ENCODE measurements at places on chromosomes 2 and 18. TPM values are rescaled to one million over a fixed set of nuclear protein-coding genes. Genes with fewer than 3 reads are reported as not detected.

The FKBP7 gene
- total RNA-seq, result 6.1 TPM

The BMP10 gene
- 0.89 TPM for total RNA-seq

The COPS8 gene
- total RNA-seq, result 30.0 TPM

GRCh38 chr2:111695441-111696007, 188.5 kb downstream of the ANAPC1 start:
- DNase-seq, result no peak

GRCh38 chr18:49016648-49017539, 66.1 kb upstream of the SMAD7 start:
- peak; percentile 37 for DNase-seq

The FIGN gene
- total RNA-seq, result 0.02 TPM

DNA sequence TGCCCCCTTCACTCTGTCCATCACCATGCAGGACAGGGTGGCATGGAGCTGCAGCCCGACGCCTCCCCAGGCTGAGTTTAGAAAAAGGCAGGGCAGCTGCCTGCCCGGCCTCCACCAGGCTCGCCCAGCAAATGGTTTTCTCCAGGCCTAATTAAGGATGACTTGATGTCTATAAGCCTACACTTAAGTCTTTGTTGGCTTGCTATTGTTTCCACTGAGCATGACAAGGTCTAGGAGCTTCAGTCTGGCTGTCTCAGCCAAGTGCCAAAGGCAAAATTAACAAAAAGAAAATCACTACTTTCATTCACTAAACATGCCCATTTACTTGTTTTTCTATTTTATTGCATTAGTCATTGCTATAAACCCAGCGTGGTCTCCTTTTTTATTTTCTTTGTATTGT, 372.2 kb downstream of the INSIG2 start:
- DNase-seq, result no peak

DNA sequence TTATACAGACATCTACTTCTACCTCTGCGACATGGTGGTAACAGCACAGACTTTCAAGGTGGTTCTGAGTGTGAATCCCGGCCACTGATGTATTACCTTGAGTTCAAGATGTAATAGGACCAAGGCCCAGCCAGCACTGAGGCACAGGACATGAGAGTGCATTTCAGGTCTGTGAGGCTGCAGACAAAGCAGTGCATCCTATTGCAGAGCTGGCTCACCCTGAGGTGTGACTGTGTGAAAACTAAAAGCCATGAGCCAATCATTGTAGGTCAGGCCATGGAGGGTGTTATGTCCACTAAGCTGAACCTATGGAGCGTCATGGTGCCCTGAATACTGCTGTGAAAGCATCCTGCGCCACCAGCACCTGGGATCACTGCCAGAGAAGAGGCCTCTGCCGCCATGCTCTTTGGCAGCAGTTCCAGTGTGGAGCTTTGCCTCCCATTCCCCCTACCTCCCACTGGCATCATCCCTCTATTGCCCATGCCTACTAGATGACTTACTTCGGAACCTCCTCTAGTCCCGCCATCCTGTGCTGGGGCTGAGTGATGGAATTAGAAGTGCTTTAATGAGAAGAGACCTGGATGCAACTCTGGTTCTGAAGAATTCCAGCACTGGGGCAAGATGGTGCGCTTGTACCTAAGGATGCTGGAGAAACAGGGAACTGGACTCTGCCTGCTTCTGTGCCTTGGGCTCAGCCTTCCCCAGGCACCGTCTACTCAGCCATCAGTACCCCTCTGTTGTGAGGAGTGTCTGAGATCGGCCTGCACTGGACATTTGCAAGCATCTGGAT, 112.0 kb upstream of the RMDN2 start:
- no peak for DNase-seq

- no peak for DNase-seq
These were observed 107.6 kb upstream of the OTOS start for GRCh38 chr2:240247868-240248720.

GRCh38 chr2:160328811-160329527, 128.9 kb upstream of the ITGB6 start:
- DNase-seq, result no peak

- DNase-seq, result no peak
These were observed 16.3 kb upstream of the MYO1B start for GRCh38 chr2:191228861-191229260.

The LPIN1 gene
- 39.9 TPM for total RNA-seq

DNA sequence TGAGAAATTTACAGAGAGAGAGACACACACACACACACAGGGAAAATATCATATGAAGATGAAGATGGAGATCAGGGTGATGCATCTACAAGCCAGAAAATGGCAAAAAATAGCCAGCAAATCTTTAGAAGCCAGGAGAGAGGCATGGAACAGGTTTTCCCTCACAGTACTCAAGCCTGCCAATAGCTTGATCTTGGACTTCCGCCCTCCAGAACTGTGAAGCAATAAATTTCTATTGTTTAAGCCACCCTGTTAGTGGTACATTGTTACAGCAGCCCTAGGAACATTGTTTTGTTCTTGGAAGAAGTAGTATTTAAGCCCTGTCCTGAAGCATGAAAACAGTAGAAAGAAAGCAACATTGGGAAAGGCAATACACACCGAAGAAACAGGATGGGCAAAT, 292.0 kb upstream of the LRP1B start:
- DNase-seq, result no peak

The FAM237A gene
- total RNA-seq, result not detected

- no peak for DNase-seq
These were observed 235.3 kb downstream of the ZNF516 start for GRCh38 chr18:76259711-76260110.

The VAMP8 gene
- total RNA-seq, result 149 TPM

The RIT2 gene
- total RNA-seq, result not detected

GRCh38 chr2:214293593-214293992, 117.3 kb upstream of the VWC2L start:
- no peak for DNase-seq

- DNase-seq, result no peak
These were observed 15.1 kb downstream of the CYRIA start for GRCh38 chr2:16650287-16651249.

DNA sequence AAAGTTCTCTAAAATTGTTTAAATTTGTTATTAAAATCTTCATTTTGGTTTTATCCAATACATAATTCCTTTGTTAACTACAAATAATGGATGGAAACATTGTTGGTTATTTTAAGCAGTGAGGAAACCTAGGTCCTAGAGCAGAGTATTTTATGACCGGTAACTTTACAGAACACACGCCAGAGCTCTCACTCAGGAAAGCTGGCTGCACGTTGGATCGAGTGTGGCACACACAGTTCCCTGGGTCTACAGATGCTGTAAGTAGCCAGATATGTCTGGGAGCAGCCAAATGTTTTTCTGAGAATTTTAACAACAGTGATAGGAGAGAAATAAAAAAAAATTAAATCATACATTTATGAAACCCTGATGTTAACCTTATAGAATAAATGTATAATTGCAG, 264.4 kb downstream of the ZNF407 start:
- no peak for DNase-seq

- no peak for DNase-seq
These were observed 694.6 kb upstream of the ACVR2A start for GRCh38 chr2:147150241-147150635.

The CTAGE1 gene
- not detected for total RNA-seq

DNA sequence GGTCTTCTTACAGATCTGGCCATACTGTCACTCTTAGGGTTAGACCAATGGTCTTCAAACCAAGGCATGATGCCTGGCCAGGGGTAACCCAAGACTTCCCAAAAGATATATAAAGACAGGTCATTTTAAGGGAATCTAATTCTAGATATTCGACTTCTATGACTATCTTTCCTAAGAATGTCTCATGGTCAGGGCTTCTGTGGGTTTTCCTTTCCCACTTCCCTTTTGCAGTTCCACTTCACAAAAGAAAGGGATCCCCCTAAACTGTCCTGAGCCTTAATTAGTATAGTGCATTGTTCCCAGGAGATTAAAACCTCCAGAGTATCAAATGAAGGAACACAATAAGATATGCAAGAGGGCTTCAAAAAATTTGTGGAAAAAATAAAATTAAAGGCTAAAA, 223.6 kb upstream of the SIX2 start:
- DNase-seq, result no peak

The GCG gene
- total RNA-seq, result 0.29 TPM

DNA sequence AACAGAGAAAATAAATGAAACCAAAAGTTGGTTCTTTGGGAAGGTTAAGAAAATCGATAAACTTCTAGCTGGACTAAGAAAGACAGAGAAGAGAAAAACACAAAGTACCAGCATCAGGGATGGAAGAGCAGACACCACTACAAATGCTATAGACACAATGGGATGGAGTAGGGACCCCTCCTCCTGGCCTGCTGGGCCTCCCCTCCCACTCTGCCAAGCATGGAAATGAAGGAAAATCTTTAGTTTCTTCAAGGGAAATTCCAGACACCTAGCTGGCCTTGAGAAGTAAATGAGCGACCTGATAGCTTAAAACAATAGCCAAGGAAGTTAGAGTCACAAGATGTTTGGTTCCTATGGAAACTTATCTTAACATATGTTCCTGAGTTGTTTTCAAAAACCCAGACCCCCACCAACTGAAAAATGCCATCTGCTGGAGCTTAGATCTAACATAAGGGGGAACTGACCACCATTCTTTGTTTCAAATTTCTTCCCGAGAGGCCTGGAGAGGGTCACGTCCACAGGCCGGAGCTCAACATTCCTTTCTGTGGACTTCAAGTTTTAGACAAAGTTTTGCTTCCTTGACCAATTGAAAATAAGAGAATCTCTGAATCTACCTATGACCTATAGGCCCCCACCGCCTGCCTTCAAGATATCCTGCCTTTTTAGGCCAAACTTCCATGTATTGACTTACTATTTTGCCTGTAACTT, 101.9 kb downstream of the BIN1 start:
- no peak for DNase-seq

- DNase-seq, result no peak
These were observed 12.4 kb downstream of the ADRA2B start for GRCh38 chr2:96103761-96104486.

The CD8B2 gene
- not detected for total RNA-seq

GRCh38 chr2:172404824-172405223, 22.6 kb upstream of the ITGA6 start:
- no peak for DNase-seq

- no peak for DNase-seq
These were observed 335 bp downstream of the HES6 start for GRCh38 chr2:238239543-238239862.
